ENCODE measurements at places on chromosomes 4 and X. TPM values are rescaled to one million over a fixed set of nuclear protein-coding genes. Genes with fewer than 3 reads are reported as not detected.

Gene GSX2
- not detected for total RNA-seq

Gene ZBTB33
- total RNA-seq, result 14.5 TPM

- DNase-seq, result peak; percentile 64
These were observed 669 bp downstream of the IRF2 start for GRCh38 chr4:184473499-184474262.

- DNase-seq, result no peak
These were observed 1093.0 kb upstream of the INTU start for GRCh38 chr4:126539771-126540170.

DNA sequence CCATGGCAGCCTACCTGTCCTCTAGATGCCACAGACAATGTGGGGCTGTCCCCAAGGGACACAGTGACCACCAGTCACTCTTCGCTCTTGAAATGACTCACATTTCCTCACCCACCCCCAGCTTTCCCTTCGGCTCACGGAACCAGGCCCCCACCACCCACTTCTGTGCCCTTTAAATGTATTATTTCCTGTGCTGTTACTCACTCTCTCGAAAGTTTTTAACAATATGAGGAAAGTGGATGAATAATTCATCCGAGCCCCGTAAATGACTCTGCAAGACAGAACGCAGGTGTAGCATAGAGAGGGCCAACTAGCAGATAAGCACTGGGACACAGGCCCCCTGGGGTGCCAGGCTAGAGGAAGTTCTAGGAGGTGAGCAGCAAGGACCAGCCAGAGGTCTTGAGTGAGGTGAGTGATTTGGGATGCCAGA lies 179.5 kb upstream of the TBL1X start:
- DNase-seq, result peak; percentile 80

GRCh38 chr4:157265281-157265680 lies 44.8 kb downstream of the GRIA2 start:
- no peak for DNase-seq

DNA sequence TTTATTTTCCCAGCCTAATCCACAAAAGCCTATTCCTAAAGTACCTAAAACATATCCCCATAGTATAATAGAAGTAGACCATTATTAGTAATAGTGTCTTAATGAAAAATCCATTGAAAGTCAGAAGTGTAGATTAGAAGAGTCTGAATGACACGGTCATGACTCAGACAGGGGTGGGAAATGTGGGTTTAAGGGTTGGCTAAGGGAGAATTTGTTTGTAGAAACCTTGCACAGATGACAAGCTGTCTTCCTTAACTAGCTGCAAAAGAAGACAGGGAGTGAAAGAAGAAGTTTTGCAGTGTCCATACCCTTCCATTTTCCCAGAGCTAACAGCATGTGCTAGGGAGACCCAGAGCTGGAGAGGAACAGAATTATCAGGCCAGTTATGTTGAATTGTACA lies 242.7 kb upstream of the ETNPPL start:
- DNase-seq, result peak; percentile 11

GRCh38 chrX:9860826-9861225 lies 74.6 kb downstream of the SHROOM2 start:
- DNase-seq, result no peak

GRCh38 chr4:41977709-41978108 lies 3.8 kb upstream of the DCAF4L1 start:
- DNase-seq, result no peak

GRCh38 chr4:8913858-8914460 lies 42.3 kb upstream of the HMX1 start:
- DNase-seq, result no peak

DNA sequence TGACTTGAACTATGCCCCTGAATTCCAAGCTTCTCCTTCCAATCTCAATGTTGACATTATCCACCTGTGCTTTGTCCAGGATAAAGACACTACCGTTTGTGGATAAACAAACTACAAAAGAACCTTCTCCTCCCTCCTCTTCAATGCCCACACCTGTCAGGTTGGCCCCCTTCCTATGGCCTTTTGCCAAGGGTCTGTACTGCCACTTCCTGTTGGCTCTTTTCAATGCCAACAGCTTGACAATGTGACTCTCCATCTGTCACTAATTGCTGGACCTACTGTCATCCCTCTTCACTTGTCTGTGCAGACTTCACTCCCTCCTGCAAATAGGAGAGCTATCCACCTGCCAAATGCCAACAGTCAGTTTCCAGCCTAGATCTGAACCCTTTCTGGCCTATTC lies 35.8 kb upstream of the MID1 start:
- DNase-seq, result no peak

GRCh38 chrX:83916525-83916924 lies 55.6 kb downstream of the CYLC1 start:
- DNase-seq, result peak; percentile 3

DNA sequence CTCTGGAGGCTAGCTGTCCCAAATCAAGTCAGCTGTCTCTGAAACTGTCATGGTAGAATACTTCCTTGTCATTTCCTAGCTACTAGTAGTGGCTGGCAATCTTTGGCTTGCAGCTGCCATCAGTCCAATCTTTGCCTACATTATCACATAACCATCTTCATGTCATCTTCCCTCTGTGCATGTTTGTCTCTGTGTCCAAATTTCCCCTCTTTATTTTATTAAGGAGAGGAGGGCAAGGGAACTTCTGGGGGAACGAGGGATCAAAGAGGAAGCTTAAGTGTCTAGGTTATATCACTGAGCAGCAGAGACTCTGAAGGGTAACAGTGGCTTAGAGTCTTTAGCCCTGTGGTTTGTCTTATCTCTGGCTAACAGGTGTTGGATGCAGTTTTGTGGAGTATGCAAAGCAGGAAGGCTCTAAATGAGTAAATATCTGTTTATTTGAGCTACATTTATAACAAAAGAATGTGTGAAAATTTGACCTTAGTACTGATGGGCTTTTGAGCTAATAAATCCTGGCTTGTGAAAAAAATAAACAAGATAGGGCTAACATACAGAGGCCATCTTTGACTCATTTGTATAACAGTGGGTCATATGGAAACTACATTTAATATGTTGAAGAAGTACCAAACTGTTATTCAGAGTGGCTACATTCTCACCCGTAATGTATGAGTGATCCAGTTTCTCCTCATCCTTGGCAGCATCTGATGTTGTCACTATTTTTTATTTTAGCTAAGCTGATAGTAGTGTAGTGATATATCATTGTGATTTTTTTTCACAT lies 49.4 kb upstream of the ENOX2 start:
- no peak for DNase-seq

DNA sequence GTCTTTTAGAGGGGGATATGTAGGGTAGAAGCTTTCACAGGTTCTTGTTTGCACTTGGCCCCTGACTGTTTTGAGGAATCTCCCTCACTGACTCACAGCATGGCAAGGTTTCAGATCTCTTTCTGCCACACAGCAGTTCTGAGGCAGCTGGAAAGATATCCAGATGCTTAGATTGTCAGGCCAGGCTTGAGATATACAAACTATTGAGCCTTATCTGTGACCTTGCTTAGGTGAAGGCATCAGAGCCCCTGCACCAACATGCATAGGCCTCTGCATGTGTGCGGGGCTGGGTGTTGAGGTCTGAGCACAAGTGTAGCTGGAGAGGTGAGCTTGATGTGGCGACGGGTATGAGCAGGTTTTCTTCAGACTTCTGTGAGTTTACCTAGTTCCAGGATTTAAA lies 80.9 kb upstream of the MSANTD1 start:
- DNase-seq, result peak; percentile 16

- no peak for DNase-seq
These were observed 11.2 kb downstream of the IGFBP7 start for GRCh38 chr4:57098941-57099340.

- no peak for DNase-seq
These were observed 12.6 kb upstream of the MFAP3L start for GRCh38 chr4:170038769-170039168.

- DNase-seq, result no peak
These were observed 14.9 kb upstream of the NXF3 start for GRCh38 chrX:103107836-103108235.

Gene SCRG1
- total RNA-seq, result not detected

- no peak for DNase-seq
These were observed 1819.5 kb upstream of the TENM3 start for GRCh38 chr4:180423712-180424057.

DNA sequence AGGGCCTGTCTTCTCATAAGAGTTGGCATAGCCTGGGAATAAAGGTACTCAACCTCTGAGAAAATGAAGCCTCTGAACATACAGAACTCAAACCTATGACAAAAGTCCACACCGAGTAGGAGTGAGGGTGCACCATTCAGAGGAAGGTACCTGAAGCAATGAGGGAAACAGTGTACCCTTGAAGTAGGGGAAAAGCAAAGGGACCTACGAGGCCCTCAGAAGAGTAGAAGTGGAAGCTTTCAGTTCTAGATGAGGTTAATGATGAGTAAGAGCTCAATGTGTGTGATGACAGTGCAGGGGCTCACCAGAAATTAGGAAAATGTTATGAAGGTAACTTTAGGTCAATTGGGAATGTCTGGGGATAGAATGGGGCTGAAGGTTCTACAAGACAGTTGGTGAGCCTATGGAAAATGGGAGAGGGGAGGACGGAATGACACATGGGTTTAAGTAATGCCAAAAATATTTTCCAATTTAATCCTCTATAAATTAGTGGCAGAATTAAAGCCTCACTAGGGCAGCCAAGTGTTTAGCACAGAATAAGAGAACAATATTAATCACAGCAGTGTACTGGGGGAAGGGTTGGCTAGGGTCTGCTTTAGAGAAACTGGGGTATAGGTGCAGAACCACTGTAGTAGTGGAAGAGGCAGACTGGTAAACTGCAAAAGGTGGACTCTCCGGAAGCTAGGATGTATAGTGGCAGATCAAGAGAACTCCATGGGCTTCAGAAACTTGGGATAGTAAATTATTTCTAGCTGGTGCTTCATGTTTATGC lies 39.8 kb downstream of the RAB33A start:
- DNase-seq, result no peak

- DNase-seq, result peak; percentile 37
These were observed 30.8 kb upstream of the LRBA start for GRCh38 chr4:151045907-151046306.
